ENCODE measurements at places on chromosomes 12 and 14.

- DNase-seq, result no peak
Measured at GRCh38 chr12:14691560-14691959, 4.8 kb downstream of the GUCY2C start.

- DNase-seq, result no peak
Measured at GRCh38 chr12:10737249-10737648, 14.1 kb upstream of the YBX3 start.

GRCh38 chr12:69091442-69092017 lies 147.8 kb upstream of the CPSF6 start:
- no peak for DNase-seq

- no peak for DNase-seq
Measured at GRCh38 chr12:82525616-82526015, 161.1 kb upstream of the TMTC2 start.

- DNase-seq, result no peak
Measured at GRCh38 chr14:104315169-104315568, 176.8 kb downstream of the KIF26A start.

DNA sequence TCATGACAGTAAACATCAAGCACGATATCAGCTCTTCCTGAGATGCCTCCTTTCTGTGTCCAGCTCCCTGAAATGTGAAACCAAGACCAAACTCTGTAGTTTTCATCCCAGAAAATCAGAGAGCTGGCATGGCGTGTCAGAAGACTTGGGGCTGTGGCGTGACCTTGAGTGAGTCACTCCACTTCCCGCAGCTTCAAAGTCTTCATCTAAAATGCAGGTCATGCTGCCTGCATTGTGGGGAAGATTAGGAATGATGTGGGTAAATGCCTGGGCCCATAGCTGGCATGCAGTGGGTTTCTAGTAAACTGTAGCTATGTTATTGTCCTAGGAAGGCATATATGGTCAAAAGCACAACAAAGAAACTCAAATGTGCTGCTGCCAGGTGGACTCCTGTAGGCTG lies 28.8 kb downstream of the OAS2 start:
- no peak for DNase-seq

GRCh38 chr12:120267736-120268135 lies 2.2 kb upstream of the PXN start:
- DNase-seq, result no peak

- no peak for DNase-seq
Measured at GRCh38 chr12:114479831-114480230, 73.9 kb upstream of the TBX5 start.

DNA sequence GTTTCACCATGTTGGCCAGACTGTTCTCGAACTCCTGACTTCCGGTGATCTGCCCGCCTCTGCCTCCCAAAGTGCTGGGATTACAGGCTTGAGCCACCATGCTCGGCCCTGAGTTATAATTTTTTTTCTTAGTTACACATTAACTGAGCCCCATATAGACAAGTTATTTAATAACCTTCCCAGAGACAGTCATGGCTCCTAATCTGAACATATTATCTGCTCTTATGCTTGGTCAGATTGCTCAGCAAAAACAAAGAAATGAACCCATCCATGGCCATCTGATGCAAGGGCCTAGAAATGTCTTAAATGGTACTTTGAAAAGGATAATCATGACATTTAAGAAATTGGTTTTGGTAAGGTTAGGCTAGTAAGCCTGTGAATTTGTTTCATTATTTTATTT lies 13.0 kb downstream of the SAMD15 start:
- DNase-seq, result no peak

DNA sequence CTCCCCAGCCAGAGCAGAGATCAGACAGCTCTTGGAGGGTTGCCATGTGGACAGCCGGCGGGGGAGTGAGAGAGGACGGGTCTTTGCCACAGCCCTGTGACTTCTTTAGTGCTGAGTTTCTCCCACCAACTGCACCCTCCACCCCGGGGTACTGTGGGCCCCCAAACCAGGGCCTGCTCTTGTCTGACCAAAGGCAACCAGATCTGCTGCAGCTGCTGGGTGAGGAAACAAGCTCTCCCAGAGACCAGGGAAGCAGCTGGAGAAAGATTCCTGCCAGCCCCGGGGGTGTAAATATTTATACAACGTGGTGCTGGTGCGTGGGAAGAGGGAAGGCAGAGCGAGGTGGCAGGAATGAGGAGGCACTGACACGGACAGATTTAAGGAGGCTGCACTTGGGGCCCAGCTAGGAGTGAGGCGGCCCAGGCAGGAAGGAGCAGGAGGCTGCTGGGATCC lies 14.3 kb upstream of the ZFP36L1 start:
- DNase-seq, result no peak

DNA sequence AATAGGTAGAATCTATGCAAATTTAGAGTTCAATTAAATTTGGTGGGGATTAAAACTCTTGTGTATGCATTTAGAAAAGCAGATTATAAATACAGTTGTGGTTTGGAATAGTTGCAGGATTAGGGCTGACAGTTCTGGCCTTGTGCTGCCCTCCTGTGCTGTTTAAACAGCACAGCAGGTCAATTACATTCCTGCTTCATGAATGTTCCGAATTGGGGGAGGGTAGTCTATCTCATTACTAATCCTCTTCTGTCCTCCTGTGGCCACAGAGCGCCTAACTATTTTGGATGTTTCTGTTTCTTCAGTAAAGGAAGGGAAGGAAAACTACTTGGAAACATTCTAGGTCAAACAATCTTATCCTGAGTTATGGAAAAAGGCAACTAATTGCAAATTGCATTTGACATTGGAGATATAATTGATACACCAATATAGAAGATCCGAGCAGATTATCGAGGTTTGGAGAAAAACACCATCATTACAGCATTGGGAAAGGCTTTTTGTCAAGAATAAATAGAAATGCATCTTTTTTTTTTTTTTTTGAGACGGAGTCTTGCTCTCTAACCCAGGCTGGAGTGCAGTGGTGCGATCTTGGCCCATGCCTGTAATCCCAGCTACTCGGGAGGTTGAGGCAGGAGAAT lies 8.7 kb upstream of the GPR19 start:
- no peak for DNase-seq

GRCh38 chr12:83818881-83819280 lies 1093.7 kb downstream of the SLC6A15 start:
- DNase-seq, result no peak

DNA sequence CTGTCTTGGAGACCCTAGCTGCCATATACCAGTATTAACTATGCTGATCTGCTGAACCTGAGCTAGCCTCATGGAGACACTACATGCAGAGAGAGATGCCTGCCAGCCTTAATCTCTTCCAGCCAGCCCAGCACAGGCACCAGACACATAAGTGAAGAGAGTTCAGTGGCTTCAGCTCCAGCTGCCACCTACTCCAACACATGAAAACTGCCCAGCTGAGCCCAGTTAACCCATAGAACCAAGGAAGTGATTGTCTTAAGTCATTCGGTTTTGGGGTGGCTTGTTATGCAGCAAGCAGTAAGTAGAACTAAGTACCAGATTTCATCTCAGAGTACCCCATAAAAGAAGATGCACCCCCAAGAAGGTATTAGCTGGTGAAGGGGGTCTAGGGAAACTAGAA lies 7.6 kb downstream of the SERPINA11 start:
- no peak for DNase-seq

GRCh38 chr12:106771425-106771824 lies 3.1 kb upstream of the RIC8B start:
- no peak for DNase-seq

DNA sequence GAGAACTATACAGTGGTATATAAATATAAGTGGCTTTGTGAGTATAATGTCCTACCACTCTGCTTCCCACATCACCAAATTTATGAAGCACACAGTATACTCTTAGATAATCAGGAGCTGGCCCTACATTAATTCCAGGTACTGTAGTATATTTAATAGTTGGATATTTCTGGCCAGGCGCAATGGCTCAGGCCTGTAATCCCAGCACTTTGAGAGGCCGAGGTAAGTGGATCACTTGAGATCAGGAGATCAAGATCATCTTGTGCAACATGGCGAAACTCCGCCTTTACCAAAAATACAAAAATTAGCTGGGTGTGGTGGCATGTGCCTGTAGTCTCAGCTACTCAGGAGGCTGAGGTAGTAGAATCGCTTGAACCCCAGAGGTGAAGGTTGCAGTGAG lies 104.0 kb downstream of the FOXA1 start:
- no peak for DNase-seq

DNA sequence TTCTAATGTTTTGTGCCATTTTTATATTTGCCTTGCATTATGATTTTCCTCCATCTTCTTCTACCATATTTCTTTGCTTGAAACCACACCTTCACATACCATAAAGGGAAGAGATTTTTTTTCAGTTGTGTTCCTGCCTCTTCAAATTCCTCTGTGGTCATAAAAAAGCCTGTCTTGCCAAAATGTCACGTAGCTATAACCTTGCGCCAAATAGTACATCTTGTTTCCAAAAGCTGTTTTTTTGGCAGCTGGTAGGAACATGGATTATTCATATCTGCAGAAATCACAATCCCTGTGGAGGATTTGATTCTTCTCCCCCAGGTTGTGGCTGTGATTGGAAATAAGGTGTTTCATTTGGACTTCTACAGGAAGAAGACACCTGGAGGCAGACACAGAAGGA lies 133.6 kb upstream of the SLC35F4 start:
- no peak for DNase-seq

- DNase-seq, result no peak
Measured at GRCh38 chr14:68775614-68776126, 17.2 kb downstream of the ZFP36L1 start.
